AML-193 (cell line): ENCODE measurements at places on chromosomes 3 and 15.

- DNase-seq = no peak
Measured at GRCh38 chr15:48085591-48085930, 35.2 kb upstream of the SLC24A5 start.

DNA sequence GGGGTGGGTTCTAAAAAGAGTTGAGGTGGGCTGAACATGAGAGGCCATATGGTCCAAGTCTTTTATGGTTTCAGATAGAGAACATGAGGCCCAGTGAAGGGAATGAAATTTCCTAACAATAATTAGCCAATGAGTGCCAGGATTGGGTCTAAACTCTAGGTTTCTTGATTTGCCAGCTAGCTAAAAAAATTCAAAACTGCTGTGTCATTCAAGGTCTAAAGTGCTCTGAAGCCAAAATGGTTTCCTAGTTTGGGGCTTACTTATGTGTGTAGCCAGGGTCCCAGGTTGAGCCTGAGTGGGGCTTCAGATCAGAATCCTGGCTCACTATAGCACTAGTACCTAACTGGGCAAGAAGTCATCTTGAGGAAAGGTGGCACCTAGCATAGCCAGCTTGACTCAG is 55.3 kb upstream of the SYN2 start:
- no peak for DNase-seq

DNA sequence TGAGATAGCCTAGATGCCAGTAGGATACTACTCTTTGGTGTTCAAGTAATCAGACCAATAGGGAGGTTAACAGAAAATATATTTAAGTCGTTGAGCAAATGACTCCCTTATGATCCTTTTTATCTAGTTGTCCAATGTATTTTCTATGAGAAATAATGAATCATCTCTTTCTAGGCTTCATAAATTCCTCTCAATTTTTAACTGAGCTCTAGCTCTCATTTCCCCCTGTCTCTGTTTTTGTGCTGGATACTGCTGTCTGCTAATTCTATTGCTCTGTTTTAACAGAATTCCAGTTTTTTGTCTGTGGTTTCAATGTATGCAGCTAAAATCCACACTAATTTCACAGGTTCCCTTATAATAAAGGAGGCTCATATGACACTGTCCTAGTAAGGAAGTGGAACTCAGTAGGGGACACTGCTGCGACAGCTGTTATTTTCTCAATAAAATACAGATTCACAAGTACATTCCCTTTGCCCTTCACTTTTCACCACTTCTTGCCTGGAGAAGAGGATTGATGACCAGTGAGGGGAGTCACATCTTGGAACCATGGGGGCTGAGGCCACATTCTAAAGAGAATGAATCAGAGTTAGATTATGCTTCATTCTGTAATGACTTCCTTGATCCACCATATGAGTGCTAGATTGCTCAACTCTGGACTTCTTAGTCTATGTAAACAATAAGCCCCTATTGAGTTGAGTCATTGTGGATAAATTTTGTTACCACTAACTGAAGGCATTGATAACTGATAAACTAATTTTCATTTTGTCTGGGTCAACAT is 558.7 kb upstream of the KCNMB2 start:
- DNase-seq = no peak

DNA sequence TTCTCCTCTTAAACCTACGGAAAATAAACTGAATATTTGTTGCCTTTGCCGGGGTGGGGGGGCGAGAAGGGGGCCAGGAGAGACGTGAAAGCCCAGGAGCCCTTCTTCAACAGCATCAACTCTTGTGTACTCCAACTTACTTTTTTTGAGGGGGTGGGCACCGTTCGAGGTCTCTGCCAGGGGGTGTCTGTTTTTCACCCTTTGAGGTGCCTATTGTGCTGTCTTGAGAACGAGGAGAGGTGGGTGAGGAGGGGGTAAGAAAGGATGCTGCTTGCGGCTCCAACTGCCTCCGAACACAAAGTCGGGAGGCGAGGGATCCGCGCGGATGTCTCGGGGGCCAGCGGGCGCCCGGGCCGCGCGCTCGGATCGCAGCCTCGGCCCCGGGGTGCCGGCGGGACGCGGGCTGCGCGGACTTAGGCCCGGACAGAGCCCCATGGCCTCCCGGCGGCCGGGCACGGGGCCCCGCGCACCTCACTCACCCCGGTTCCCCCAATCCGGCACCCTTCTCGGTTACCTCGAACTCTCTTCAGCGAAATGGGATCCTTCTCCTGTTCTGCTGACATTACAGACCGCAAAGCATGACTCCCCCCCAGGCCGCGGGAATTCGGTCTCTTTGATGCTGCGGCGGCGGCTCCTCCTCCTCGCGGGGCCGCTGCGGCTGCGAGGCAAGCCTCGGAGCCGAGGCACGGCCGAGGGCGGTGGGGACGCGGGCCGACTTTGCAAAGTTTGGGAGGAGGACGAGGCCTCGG is 650 bp downstream of the PYGO1 start:
- DNase-seq = no peak

- no peak for DNase-seq
Measured at GRCh38 chr15:45110256-45110820, 3.6 kb downstream of the DUOX2 start.

DNA sequence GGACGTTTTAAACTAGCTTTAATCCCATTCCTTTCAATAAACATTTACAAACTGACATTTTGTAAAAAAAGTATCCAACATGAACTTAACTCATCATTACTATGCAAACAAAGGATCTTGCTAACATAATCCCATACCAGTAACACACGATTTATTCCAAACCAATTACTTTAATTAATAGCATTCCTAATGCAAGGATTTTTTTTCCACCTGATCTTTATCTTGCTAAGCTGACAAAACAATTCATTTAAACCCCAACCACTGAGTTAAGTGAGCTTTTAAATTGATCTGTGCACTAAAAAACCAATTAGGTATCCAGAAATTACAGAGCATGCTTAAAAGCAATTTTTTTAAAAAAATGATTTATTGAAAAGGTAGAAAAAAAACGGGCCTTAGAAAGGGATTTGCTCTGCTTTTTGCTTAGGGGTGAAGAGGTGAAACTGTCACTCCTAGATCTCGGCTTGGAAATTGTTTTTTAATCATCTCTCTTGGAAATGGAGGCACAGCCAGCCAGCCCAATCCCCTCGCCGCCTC is 1.2 kb downstream of the SH3BP5 start:
- DNase-seq = no peak

DNA sequence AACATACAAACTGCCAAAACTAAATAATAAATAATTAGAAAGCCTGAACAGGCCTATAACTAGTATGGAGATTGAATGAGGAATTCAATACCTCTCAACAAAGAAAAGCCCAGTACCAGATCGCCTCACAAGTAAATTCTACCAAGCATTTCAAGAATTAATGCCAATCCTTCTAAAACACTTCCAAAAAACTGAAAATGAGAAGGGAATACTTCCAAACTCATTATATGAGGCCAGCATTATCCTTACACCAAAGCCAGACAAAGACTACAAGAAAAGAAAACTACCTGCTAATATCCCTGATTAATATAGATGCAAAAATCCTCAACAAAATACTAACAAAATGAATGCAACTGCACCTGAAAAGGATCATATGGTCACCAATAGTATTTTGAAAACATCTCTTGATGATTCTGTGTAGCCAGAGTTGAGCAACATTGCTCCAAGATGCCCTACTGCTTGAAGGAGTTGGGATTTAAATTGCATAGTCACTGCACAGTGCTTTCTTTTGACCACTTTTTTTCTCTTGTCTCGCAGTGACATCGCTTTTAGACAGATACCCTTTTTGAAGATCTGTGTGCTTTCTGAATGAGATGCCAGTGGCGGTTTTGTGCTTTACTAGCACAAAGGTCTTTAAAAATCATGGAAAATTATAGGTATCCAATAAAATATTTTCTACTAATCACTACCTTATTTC is 487.2 kb upstream of the RASGRP1 start:
- no peak for DNase-seq

DNA sequence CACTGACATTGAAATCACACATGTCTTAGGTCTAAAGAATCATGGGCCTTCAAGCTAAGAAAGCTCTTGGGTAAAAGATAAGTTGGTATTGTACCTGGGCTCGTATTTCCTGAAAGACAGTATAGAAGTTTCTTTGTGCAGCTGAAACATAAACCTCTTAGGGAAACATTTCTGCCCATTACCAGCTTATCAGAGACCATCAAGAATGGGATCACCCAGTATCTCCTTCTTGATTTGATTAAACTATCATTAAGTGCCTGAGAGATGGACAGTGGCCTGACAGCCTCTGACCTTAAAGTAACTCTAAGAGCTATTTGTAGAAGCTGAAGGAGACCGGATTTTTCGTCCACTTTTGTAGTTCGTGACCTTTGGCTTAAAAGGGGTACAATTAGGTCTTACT is 265.3 kb downstream of the ERC2 start:
- DNase-seq = no peak
